Inflammatory macrophage treated with lipopolysaccharide for 1 hour (primary cell): ENCODE measurements at places on chromosomes 12 and 14.

DNA sequence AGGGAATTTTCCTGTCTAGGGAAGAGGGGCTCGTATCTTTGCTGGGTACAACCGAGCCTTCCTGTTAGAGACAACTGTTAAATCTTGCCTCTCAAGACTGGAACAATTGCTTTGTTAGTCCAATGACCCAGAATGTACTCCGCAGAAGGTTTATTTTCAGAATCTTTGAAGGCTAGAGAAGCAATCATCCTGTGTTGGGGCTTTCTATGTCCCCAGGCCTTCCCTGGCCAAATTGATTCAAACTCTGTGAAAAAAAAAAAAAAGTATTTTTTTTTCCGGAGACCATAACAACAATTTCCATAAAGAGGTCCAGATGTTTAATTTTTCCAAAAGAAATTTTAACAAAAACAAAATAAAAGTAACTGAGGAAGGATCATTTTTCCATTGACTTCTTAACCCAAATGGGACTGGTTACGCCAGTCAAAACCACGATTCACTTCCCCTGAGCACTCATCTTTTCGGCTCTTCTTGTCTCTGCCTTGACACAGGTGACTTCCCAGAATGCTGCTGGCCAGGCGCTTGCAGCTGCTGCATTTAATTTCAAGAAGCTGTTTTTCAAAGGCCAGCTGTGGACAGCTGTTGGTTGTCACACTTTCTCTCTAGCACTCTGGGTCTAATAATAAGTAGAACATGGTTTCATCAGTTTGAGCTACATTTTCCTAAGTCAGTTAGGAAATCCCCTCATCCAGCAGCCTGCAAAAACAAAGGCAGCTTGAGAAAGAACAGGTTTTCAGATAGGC lies 81.6 kb upstream of the MANSC4 start:
- no peak for DNase-seq

DNA sequence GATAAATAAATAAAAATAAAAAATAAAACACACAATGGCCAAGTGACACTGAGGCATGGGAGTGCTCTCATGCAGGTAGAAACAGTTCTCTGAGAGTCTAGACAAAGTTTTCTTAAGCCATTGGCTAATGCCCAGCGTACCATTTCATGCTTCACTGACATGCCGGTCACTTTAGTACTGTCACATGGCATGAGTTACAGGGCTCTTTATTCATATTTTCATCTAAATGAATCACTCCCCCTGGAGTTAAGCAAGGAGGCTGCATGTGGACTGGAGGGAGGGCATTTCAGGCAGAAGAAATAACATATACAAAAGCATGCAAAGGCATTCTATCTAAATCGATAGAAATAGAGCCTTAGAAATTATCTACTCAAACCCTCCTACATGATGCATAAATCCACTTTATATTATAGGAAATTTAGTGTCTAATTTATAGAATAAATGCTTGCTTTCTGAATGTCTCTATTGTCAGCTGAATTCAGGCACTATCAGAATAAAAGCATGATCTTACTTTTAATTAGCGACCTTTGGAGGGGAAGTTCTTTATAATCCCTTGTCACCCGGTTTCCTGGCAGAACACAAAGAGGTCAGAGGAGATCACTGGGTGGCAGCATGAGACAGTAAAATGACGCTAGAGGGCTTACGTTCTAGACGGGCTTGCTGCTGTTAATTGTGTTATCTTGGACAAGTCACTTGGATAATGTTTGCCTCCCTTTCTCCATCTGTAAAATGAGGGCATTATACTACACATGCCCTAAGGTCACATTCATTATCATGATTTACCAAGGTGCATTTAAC lies 17.5 kb downstream of the DYRK4 start:
- peak; percentile 59 for DNase-seq

DNA sequence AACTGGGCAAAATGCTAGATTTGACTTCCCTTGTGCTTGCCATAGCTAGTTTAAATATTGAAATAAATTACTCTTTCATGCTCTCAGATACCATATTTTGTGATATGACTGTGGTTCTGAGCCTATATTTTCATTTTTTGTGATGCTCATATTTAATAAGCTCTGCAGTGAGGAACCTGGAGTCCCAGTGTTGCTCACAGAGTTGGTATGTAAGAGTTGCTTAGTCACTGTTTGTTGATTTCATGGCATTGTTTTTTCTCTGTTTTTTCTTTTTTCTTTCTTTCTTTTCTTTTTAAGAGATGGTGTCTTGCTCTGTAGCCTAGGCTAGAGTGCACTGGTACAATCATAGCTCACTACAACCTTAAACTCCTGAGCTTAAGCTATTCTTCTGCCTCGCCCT lies 750.5 kb upstream of the TMEM132C start:
- DNase-seq, result no peak

DNA sequence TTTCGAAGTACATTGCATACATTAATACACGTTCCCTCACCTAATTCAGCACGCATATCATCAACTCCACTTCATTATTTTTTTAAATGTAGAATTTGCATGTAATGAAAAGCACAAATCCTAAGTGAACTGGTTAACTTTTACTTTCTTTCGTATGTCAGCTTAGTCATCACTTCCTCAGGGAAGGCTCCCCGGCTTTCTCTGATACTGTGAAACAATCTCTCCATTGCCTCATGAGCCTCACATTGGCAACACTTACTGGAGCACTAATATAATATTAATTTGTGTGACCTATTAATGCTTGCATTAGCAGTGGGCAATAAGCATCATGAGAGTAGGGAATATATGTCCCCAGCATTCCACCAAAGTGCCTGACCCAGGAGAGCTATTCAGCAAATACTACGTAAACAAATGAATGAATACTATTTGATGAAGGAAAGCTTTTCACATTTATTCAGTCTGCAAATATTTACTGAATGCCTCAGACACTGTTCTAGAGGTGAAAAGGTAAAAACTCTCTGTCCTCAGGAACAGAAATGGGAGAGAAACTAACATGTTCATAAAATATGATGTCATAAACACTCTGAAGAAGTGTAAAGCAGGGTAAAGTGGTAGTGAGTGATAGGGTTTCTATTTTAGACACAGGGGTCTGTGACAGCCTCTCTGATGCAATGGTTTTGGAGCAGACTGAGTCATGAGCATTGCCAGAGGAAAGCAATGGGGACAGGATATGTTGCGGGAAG lies 327.5 kb upstream of the DIO2 start:
- no peak for DNase-seq

DNA sequence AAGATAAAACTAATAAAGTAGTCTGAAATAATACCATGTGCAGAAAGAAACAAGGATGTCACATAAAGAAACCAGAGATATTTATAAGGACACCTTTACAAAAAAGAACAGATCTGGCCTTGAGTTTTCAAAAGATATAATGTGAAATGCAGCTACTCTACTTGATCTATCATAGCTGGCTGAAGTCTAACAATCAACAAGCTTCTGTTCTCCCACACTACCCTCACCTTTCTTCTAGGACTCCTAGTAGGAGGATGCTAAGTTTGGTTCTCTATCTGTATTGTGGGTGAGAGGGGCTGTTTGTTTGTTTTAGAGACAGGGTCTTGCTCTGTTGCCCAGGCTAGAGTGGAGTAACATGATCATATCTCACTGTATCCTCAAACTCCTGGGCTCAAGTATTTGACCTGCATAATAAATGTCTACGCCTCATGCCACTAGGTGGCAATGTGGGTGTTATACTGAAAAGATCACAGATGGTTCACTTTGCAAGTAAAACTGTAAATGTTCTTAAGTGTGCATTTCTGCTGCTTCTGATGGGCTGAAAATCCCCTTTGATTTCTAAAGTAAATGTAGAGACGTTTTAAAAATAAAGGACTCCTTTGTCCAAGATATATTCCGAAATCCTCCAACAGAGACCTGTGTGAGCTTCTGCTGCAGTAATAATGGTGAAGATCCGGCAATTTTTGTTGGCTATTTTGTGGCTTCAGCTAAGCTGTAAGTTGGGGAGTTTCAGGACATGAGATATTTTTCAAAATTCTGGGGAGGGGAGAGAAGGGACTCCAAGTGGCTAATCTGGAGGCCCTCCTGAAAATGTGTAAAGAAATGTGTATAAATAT lies 269.3 kb downstream of the DAD1 start:
- DNase-seq, result peak; percentile 49

DNA sequence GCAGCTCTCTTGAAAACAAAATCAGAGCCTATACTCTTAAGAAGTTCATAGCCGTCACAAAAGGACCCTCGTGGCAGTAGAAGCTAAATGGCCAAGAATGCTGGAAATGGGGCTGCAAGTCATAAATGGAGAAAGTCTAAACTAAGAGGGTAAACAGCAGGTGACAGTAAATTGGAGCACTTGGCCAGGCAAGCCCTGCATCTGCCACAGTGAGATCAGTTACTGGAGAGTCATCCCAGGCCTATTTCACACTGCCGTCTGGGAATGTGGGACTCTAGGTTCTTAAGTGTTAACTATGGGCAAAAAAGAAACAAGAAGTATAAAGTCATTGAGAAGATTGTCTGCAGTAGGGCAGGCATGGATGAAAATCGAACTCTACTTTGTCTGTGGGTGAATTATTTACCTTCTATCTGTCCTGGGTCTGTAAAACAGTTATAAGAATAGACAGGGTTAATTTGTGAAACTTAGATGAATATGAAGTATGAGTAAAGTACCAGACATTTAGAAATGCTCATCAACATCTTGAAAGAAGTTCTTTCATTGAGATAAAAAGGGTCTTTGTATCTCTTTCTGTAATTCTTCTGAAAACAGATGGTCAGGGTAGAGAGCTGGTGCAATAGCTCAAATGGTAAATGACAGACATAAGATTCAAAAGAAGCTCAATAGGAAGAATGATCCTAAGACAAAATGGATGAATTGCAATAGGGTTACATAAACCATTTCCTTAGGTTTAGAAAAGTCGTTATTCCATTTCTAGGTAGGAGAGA lies 792.5 kb downstream of the DIO2 start:
- DNase-seq, result no peak

DNA sequence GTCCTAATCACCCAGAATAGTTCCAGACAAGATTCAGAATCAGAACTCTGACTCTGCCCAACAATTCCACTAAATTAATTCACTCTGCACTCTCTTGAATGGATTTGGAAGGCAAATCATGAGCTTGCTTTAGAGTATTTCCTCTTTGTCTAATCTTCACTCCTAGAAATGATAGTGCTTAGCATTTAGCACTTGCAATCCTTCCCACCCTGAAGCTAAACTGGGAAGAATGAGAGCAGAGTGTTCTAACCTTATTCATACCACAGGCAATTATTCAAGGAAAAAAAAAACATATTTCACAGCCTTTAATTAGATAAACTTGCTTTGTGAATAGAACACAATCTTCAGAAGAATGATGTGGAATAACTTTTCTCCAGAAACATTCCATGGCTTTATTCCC lies 264.6 kb downstream of the PAWR start:
- no peak for DNase-seq

GRCh38 chr14:101977311-101978071 lies 13.1 kb downstream of the DYNC1H1 start:
- DNase-seq, result no peak

DNA sequence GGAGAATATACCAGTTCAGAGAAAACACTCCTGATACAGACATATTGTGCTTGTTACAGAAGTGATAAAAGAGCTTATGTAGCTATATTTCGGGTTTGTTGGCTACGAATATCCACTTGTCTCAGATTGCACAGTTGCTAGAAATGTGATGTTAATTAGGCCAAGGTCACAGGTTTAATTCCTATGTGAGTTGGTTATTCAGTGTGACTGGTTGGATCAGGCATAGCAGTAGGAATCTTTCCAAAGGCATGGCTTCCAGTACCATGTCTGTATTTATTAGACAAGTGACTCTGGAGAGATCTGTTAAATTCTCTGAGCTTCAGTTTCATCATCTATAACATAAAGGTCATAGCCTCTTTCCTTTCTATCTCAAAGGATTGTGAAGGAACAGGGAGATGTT lies 152.7 kb upstream of the KITLG start:
- no peak for DNase-seq

DNA sequence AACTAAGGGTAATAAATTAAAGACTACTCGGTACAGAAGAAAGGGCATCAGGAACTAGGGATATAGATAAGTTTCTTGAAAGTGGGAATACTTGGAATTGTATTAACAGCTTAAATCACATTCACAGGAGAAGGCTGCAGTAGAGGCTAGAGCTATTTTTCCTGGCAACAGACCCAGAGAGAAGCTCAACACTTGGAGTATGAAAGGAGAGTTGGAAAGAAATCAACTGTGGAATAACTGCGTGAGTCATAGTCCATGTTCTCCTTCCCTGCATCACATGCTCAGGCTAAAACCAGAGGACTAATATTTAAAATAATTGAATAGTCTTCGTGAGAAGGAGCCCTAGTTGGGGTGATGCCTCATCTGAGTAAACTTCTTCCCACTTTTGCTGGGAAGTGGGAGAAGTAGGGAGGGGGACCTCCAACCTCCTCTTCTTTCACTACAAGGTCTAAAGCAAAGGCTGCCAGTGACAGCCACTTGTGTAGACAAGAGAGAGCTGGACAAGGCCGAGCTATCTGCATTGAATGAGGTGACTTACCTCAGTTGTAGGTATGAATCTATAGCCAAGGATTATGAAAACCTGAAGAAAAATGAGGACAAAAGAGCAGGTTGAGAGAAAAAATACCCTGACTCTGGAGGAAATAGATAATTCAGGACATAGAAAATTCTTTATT lies 32.7 kb downstream of the DYRK2 start:
- DNase-seq, result no peak
